ENCODE measurements at places on chromosomes 12 and 14. TPM values are rescaled to one million over a fixed set of nuclear protein-coding genes. Genes with fewer than 3 reads are reported as not detected.
A peak's percentile ranks its signal among the peaks of the same experiment; 100 is the strongest.

DNA sequence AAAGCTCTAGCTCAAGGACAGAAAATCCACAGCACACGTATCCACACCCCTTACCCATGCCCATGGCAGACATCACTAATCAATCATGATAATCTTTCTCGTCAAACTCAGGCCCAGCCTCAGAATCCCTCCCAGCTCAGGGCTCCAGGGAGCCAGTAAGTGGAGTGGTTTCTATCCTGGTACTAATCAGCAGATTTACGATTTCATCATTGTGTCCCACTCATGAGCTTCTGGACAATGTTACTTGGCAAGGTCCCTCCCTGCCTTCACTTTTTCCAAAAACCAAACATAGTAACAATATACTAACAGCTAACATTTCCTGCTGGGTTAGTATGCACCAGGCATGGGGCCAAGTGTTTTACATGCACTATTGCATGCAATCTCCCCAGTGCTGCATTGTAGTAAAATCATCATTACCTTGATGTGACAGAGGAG is 45.8 kb upstream of the NCOR2 start:
- no peak for DNase-seq
- no peaks in the 10 kb centered on the region for H3K27me3 ChIP-seq
- no peaks in the 10 kb centered on the region for H3K4me1 ChIP-seq
- H3K27ac ChIP-seq: no peak overlapping the region
- no peak overlapping the region for H3K4me3 ChIP-seq

MOAP1 gene
- total RNA-seq: 17.6 TPM

MYBPC1 gene
- total RNA-seq: 0.14 TPM

GRCh38 chr14:101065246-101065645 is 161.7 kb upstream of the RTL1 start:
- peak; percentile 4 for DNase-seq
- no peak overlapping the region for H3K27ac ChIP-seq
- H3K4me3 ChIP-seq: no peak overlapping the region

GRCh38 chr12:44842669-44843068 is 33.4 kb downstream of the NELL2 start:
- H3K36me3 ChIP-seq: no peaks in the 10 kb centered on the region
- H3K4me1 ChIP-seq: no peaks in the 10 kb centered on the region
- no peak overlapping the region for H3K4me3 ChIP-seq
- DNase-seq: no peak
- H3K27me3 ChIP-seq: no peaks in the 10 kb centered on the region
- H3K27ac ChIP-seq: no peak overlapping the region

DNA sequence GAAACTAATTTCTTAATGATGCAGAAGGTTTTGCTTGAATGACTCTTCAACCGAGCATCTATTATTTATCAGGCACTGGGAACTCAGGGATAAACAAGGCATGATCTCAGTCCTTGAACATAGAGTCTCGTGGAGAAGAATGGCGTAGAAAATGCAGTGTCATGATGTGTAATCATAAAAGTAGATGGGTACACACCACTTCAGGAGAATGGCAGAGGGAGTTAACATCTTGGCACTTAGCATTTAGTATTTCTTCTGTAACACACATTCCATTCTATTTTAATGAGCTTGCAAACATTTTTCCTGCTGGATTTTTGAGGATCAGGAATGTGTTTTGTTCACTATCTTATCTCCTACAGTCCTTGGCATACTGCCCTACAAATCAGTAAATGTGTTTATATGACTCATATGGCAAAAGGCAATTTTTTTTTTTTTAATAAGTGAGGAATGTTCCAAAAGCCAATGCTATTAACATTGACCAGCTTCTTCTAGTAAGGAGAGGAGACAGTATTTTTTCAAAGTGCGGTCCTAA is 3.8 kb downstream of the TXNRD1 start:
- no peak for DNase-seq
- no peaks in the 10 kb centered on the region for H3K36me3 ChIP-seq
- no peaks in the 10 kb centered on the region for H3K27me3 ChIP-seq
- H3K4me1 ChIP-seq: no peaks in the 10 kb centered on the region
- no peak overlapping the region for H3K4me3 ChIP-seq

TAS2R43 gene
- total RNA-seq: not detected

- H3K4me1 ChIP-seq: no peaks in the 10 kb centered on the region
- no peak overlapping the region for H3K27ac ChIP-seq
- DNase-seq: no peak
- no peaks in the 10 kb centered on the region for H3K27me3 ChIP-seq
- H3K4me3 ChIP-seq: no peak overlapping the region
- no peaks in the 10 kb centered on the region for H3K36me3 ChIP-seq
Measured at GRCh38 chr14:55710506-55711041, 130.6 kb downstream of the KTN1 start.

DNA sequence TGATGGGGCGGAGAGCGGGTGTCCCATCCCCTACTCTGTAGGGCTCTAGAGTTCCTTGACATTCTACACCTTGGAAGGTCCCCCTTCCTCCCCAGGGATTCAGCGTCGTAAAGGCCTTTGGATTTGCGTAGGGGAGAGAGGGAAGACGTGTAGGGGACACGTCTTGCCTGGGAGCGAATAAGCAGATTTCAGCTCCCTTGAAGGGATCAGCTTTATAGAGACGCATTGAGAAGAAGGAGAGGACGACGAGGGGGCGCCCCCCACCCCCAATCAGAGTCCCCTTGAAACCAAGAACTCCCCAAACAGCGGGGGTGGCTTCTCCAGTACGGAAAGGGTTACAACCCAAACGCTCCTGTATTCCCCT is 324 bp downstream of the CALCOCO1 start:
- DNase-seq: no peak
- H3K27me3 ChIP-seq: no peaks in the 10 kb centered on the region
- H3K36me3 ChIP-seq: no peaks in the 10 kb centered on the region
- no peaks in the 10 kb centered on the region for H3K4me1 ChIP-seq
- peak overlapping the region; percentile 83 for H3K4me3 ChIP-seq

DNA sequence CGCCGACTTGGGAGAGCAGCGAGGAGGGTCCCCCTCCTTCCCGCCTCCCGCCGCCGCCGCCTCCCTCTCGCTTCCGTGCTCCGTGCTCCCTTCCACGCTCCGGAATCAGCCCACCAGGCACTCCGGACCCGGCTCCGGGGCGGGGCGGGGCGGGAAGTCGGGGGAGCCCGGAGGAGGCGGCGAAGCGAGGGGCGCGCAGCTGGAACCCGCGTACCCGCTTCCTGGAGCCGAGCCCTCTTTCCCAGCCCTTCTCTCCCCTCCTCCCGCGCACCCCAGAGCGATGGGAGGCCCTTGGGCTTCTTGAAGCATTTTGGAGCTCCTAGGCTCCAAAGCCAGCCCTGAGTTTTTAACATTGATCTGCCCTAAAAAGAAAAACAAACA is at the start of gene SYNDIG1L:
SYNDIG1L (minus strand) TSS at position 9 of the 381 bp plus-strand sequence. CDS start 16,466 bp downstream, outside the sequence.
- no peak within 1 kb of the TSS for H3K27ac ChIP-seq
- no peaks in the 10 kb centered on the region for H3K36me3 ChIP-seq
- no peak for DNase-seq
- H3K4me1 ChIP-seq: no peaks in the 10 kb centered on the region

DNA sequence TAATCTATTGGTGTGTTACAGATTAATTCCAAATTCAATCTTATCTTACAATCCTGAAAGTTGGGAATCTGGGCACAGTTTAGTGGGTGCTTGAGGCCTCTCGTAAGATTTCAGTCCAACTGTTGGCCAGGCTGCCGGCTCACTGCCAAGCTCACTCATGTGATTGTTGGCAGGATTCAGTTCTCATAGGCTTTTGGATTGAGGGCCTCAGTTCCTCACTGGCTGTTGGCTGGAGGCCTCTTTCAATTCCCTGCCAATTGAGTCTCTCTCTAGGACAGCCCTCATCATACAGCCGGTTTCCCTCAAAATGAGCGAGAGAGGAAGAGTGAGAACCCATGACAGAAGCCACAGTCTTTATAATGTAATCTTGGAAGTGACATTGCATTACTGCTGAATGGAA is 123.5 kb upstream of the FBXO33 start:
- no peaks in the 10 kb centered on the region for H3K4me1 ChIP-seq
- H3K4me3 ChIP-seq: no peak overlapping the region
- no peak overlapping the region for H3K27ac ChIP-seq
- H3K36me3 ChIP-seq: no peaks in the 10 kb centered on the region

DNA sequence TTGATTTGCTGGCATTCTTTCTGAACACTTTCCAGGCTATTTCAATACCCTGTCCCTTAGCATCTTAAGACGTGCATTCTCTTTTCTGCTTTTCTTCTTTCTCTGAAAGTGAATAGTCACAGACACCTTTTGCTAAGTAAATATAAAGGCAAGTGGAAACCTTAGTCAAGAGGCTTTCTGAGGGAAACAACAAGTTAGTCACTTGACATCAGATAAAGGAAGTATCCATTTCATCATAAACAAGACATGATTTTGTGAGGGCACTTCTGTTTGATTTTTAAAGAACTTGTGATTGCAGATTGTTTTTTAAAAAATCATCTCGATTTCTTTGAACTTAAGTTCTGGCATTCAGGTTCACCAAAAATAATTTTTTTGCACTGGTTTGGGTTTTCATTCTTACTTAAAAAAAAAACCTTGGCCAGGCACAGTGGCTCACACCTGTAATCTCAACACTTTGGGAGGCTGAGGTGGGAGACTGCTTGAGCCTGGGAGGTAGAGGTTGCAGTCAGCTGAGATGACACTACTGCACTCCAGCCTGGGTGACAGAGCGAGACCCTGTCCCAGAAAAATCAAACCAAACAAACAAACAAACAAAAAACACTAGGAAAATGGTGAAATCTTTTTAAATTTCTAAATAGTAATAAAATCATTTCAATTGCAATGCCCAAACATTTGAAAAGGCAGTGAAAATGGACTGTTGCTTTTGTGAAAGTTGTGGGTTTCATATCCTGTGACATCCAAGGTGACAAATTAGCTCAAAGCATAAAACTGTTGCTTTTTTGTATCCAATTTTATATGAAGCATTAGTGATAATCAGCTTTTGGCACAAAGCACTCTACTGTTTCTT is 8.3 kb upstream of the KLHL42 start:
- no peaks in the 10 kb centered on the region for H3K27me3 ChIP-seq
- no peak overlapping the region for H3K27ac ChIP-seq
- H3K4me3 ChIP-seq: no peak overlapping the region
- no peaks in the 10 kb centered on the region for H3K36me3 ChIP-seq
- no peak for DNase-seq

DNA sequence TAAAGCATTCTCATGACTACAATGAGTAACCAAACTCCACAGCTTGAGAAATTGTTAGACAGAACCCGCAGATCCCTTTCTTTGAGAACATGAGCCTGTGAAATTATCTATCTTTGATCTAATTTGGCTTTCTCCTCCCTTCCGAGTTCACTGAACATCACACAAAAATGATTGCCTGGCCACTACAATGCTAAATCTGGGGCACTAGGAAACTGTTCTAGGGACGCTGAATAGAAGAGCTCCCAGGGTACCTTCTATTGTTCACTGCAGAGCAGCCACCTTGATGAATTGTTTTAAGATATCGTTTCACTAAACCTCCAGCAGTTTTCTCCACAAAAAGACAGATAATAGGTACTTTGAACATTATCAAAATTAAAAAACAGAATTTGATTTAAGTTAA is 47.5 kb downstream of the SINHCAF start:
- peak overlapping the region; percentile 85 for H3K27ac ChIP-seq
- H3K4me3 ChIP-seq: no peak overlapping the region
- H3K27me3 ChIP-seq: no peaks in the 10 kb centered on the region
- H3K36me3 ChIP-seq: no peaks in the 10 kb centered on the region
- no peak for DNase-seq

STXBP6 gene
- total RNA-seq: 11.9 TPM

- DNase-seq: no peak
- H3K27me3 ChIP-seq: no peaks in the 10 kb centered on the region
- no peak overlapping the region for H3K4me3 ChIP-seq
- H3K27ac ChIP-seq: no peak overlapping the region
- no peaks in the 10 kb centered on the region for H3K4me1 ChIP-seq
- H3K36me3 ChIP-seq: no peaks in the 10 kb centered on the region
Measured at GRCh38 chr14:62854951-62855350, 190.3 kb downstream of the KCNH5 start.

- H3K4me3 ChIP-seq: no peak overlapping the region
- no peak for DNase-seq
- no peaks in the 10 kb centered on the region for H3K4me1 ChIP-seq
Measured at GRCh38 chr12:47942614-47943225, 20.7 kb upstream of the TMEM106C start.

KRT72 gene
- not detected for total RNA-seq

DNA sequence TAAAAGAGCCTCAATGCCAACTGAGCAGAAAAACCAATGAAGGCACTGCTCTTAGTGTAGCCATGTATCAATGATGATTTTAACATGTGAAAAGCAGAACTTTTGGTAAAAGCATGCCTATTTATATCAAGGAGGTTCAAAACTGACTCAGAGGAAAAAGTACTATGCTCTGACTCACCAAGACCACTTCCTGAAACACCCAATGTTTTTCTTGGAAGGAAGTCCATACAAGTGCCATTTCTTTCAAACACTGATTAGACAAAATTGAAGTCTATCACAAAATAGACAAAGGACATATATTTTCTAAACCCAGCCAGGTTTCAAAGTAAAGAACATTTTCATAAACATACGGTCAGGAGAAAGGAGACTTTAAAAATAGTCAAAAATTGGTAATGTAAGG is 88.6 kb downstream of the EPS8 start:
- no peaks in the 10 kb centered on the region for H3K27me3 ChIP-seq
- peaks cover 11% of the 10 kb centered on the region for H3K4me1 ChIP-seq
- H3K36me3 ChIP-seq: no peaks in the 10 kb centered on the region
- no peak overlapping the region for H3K4me3 ChIP-seq

- H3K4me1 ChIP-seq: no peaks in the 10 kb centered on the region
- no peaks in the 10 kb centered on the region for H3K27me3 ChIP-seq
- H3K36me3 ChIP-seq: no peaks in the 10 kb centered on the region
- no peak overlapping the region for H3K27ac ChIP-seq
Measured at GRCh38 chr12:26767865-26768264, 65.1 kb downstream of the ITPR2 start.

SCFD1 gene
- total RNA-seq: 206 TPM

GPR137C gene
- total RNA-seq: not detected

KRT82 gene
- total RNA-seq: not detected

DNA sequence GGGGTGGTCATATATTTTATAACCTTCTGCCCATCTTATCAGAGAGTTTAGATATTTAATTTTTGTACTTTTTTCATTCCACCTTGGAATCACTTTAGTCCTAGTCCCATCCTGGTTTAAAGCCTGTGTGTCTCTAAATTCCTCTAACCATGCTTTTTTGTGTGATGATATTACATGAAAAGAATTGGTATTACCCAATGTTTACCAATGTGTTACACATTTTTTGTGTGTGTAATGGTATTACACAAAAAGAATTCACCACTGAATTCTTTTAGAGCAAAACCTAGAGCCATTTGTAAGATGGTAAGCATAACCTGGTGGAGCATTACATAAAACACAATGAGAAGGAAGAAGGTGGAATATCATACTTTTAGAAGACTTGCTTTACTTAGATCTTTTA is 77.5 kb downstream of the FAR2 start:
- H3K36me3 ChIP-seq: no peaks in the 10 kb centered on the region
- H3K27ac ChIP-seq: no peak overlapping the region
- H3K27me3 ChIP-seq: no peaks in the 10 kb centered on the region
- H3K4me3 ChIP-seq: no peak overlapping the region
- DNase-seq: no peak

ZBTB42 gene
- total RNA-seq: 5.7 TPM

All from uterus (tissue), 4 donors.